Activated CD8-positive, alpha-beta memory T cell treated with anti-CD3 and anti-CD28 coated beads for 4 hours (primary cell): ENCODE measurements at places on chromosomes 2 and 18.

- DNase-seq = no peak
These were observed 61.4 kb upstream of the TFCP2L1 start for GRCh38 chr2:121346407-121346806.

GRCh38 chr18:50277942-50278341 lies 3.4 kb downstream of the MBD1 start:
- no peak for DNase-seq

DNA sequence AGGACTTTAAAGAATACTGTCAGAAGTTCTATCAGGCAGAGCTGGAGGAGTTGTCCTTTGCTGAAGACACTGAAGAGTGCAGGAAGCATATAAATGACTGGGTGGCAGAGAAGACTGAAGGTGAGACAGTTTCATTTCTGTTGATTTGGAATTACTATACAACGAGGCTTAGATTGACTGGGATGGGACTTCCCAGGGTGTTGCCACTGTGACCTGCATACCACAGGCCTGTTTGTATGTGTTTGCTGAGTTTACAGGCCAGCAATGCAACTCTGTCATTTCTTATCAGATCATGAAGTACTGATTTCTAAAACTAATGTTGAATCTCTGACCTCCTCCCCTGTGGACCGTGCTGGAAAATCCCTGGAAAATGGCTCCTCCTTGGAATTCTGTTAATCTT lies 11.8 kb downstream of the SERPINB8 start:
- no peak for DNase-seq

- DNase-seq = no peak
These were observed 22.6 kb upstream of the SUCLG1 start for GRCh38 chr2:84481702-84482101.

DNA sequence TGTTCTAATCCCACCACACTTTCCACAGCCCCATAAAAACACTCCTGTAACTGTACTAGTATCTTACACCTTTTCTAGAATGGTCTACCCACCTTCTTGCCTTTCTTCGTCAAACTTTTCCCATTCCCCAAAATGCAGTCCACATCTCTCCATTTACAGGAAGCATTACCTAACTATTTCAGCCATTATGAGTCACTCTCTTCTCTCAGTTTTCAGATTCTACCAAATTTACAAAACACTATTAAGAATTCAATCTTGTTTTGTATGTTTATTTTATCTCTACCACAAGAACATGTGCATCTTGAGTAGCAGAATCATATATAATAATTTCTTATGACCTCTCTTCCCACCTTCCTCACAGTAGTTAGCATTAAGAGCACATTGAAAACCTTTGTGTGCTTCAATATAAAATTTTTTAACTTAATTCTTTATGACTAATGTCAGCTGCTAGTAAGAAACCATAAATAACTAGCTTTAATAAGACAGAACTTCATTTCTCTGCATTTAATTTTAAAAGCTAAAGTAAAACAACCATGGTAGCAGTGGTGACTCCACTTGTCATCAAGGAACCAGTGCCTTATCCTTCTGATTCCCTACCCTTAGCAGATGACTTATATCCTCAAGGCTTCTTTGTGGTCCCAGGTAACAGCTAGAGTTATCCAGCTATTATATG lies 56.6 kb upstream of the MAP2 start:
- DNase-seq = no peak

DNA sequence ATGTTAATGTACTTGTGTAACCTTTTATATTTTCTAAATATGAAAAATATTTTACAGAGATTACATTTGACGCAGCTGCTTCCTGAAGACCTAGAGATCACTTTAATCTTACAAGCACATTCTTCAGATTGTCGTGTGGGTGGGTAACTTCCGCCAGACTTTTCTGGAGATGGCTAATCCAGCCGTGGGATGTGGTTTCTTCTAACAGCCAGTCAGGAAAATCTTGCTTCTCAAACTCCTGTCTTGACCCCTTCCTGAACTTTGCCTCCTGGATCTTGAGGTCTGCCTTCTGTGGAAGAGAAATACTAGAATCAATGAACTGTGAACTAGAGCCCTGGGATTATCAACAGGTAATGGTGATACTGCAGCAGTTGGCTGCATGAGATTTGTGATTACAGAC lies 401.6 kb upstream of the TNP1 start:
- DNase-seq = no peak

DNA sequence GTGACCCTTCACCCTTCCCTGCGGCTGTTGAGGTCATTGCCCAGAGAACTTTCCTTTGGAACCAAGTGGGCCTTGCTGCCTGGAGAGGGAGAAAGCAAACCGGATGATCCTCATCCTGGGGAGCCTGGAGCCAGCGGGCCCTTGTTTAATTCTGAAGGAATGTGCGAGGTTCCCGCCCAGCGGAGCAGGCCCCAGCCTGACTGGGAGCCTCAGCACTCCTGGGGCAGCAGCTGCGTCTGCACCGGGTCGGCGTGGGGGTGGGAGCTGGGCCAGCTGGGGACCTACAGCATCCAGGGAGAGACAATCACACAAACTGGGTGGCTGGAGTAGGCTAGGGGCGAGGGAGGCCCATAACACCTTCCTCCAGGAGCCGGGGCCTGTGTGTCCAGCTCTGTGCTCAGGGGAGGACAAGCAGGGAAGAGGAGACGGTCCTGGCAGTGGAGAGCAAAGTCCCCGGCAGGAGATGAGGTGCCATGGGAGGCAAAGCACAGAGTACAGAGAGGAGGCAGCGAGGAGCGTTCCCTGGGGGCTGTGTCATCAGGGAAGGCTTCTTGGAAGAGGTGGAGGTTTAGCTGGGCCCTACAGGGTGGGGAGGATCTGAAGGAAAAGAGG lies 61.9 kb upstream of the HAAO start:
- DNase-seq = no peak

- DNase-seq = no peak
These were observed 54.2 kb downstream of the NCAPH start for GRCh38 chr2:96389736-96390135.

DNA sequence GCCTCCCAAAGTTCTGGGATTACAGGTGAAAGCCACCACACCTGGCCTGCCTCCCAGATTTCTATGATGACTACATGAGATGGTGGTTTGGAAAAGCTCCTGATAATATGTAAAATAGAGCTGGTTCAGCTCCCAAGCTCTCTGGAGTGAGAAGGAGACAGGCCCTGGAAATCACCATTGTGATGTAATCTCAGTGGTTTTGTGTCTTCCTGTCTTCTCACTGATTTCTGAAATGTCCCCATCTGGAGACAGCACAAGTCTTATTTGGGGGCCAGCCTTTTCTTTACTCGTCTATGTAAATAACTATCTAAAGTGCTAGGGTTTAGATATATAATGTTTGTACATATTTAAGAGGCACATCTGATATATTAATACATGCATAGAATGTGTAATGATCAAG lies 64.0 kb downstream of the CCNT2 start:
- DNase-seq = no peak

- DNase-seq = no peak
These were observed 68.8 kb downstream of the VPS54 start for GRCh38 chr2:63950414-63950813.

- no peak for DNase-seq
These were observed 93.5 kb downstream of the GALNT3 start for GRCh38 chr2:165700531-165700930.

GRCh38 chr2:62596061-62596921 lies 90.3 kb upstream of the TMEM17 start:
- no peak for DNase-seq

GRCh38 chr2:140717481-140717880 lies 1413.3 kb downstream of the LRP1B start:
- no peak for DNase-seq

- DNase-seq = no peak
These were observed 2.9 kb upstream of the MAB21L4 start for GRCh38 chr2:240898731-240899467.

- no peak for DNase-seq
These were observed 13.9 kb downstream of the SPATS2L start for GRCh38 chr2:200320344-200320743.

DNA sequence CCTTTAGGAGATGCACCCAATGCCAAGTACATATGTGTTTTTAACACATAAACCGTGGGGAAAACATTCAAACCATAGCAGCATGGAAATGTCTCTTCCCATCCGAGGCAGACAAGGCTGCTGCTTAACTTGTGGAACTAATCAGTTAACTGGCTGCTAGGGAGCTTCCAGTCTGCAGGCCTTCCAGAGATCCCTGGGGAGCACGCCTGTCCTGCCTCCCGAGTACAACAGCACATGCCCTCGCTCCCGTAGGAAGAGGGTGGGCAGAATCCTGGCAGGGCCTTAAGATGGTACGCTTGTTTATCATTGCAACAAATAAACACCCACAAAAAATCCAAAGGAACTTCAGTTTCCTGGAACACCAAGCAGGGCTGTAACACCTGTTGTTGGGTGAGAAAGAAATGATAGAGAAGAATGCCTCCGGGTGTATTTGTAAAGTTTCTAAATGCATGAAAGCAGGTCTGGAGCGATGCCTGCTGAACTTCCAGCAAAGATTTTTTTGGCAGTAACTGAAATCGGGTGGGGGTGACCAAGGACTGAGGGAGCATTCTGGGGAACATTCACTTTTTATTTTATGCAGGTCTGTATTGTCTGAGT lies 56.2 kb downstream of the EDAR start:
- no peak for DNase-seq

DNA sequence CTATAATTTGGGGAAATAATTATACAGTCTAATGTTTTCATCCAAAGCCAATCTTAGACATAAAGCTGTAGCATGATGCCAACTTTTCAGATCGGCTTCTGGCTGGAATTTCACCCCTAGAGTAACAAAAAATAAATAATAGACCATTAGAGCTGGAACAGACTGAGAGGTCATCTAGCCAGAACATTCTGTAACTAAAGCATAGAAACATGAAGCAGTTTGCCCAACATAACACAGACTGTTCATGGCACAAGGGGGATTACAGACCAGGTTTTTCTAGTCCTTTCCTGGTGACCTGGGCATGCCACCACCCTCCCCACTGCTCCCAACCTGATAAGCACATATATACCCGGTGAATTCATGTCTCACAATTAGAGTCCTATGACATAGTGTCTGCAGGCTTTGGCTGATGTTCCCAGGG lies 116.4 kb upstream of the PPP1CB start:
- no peak for DNase-seq

DNA sequence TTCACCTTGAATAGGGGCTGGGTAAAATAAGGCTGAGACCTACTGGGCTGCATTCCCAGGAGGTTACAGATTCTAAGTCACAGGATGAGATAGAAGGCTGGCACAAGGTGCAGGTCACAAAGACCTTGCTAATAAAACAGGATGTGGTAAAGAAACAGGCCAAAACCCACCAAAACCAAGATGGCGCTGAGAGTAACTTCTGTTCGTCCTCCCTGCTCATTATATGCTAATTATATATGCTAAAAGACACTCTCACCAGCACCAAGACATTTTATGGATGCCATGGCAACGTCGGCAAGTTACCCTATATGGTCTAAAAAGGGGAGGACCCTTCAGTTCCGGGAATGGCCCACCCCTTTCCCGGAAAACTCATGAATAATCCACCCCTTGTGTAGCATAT lies 711.5 kb upstream of the KLHL29 start:
- DNase-seq = no peak

DNA sequence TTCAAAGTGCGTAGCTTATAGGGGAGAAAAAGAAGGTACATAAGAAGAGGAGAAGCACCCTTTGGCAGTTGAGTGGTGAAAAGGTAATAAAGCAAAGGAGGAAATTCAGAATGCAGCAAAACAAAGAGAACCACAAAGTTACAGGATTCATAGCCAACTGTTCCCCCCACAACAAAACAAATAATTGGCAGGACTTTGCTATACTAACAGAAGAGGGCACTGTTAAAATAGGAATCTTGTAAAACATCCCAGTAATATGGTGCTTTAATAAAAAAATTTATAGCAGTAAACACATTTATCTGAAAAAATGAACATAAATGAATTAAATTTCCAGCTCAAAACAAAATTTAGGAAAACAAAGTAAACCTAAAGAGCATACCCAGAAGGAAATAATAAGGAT lies 42.3 kb downstream of the R3HDM1 start:
- DNase-seq = no peak

- DNase-seq = no peak
These were observed 380.5 kb downstream of the DSEL start for GRCh38 chr18:67135981-67136380.

GRCh38 chr18:50061876-50062517 lies 132.9 kb downstream of the MYO5B start:
- no peak for DNase-seq

- no peak for DNase-seq
These were observed 215.2 kb downstream of the RAD51AP2 start for GRCh38 chr2:17303054-17303453.

- no peak for DNase-seq
These were observed 40.0 kb downstream of the SNRPD1 start for GRCh38 chr18:21652073-21652472.

DNA sequence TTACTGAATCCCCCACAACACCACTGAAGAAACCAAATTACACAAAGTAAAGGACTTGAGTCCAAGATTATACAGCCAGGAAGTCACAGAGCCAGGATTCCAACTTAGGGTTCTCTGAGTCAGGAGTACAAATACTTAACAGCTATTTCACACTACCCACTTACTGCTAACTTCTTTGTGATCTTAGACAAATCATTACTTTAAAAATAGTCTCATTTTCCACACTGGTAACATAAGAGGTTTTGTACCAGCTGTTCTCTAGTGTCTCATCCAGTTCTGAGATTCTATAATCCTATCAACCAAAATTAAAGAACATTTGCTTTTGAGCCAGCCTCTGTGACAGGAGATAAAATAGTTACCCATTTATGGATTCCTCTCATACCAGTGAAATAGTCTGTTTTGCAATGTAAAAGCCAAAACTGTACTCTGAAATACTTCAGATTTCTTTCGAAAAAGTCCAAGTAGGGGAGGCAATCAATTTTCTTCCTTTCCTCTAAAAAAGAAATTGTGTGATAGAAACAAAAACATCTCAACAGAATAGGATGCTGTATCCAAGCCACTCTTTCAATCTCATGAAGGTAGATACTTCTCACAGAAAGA lies 157.6 kb downstream of the LRATD1 start:
- DNase-seq = no peak

- no peak for DNase-seq
These were observed 31.2 kb downstream of the STAMBP start for GRCh38 chr2:73859721-73860586.

DNA sequence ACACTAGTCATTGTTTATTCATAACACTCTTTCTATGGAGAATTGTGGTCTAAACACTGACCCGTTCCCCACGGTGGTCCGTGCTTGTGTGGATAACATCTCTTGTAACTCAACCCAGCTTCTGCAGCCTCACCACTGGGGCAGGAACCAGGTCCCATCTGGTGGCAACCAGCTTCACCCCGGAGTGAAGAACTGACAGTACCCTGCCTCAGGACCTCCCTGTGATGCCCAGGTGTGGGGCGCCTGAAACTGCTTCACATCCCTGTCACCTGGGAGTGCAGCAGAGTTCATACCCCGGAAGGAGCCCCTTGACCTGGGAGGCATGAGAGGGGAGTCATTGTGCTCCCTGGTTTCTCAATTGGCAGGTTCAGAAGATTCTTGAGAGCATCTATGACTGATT lies 81.1 kb downstream of the LONRF2 start:
- no peak for DNase-seq

- DNase-seq = no peak
These were observed 159.2 kb downstream of the GALNT3 start for GRCh38 chr2:165634855-165635254.

GRCh38 chr2:159635006-159635789 lies 18.9 kb upstream of the BAZ2B start:
- DNase-seq = no peak

GRCh38 chr2:24712296-24712695 lies 80.9 kb downstream of the PTRHD1 start:
- DNase-seq = no peak

GRCh38 chr2:70778676-70779075 lies 10.7 kb upstream of the ADD2 start:
- DNase-seq = no peak

GRCh38 chr2:44079686-44080085 lies 83.9 kb upstream of the LRPPRC start:
- no peak for DNase-seq
